ENCODE measurements at places on chromosomes 6 and 20. TPM values are rescaled to one million over a fixed set of nuclear protein-coding genes. Genes with fewer than 3 reads are reported as not detected.

DNA sequence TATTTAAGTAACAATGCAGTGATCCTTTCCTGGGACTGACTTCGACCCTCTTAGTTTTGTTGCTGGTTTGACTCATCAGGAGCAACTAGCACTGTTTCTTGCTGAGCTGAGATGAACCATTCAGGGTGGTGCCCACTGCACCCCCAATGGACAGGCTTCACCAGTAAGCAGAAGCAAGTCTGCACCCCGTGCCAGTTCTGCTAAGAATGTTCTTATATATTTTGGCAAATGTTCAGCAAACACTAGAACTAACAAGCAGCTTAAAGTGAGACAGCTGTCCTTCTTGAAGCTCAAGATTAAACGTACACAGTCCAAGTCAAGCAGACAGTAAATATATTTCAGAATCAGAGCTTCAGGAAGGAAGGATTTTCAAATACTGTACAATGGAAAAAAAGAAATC is 561.3 kb upstream of the CDH4 start:
- no peaks in the 10 kb centered on the region for H3K36me3 ChIP-seq
- no peak for DNase-seq
- H3K4me1 ChIP-seq, result no peaks in the 10 kb centered on the region
- no peaks in the 10 kb centered on the region for H3K27me3 ChIP-seq

DNA sequence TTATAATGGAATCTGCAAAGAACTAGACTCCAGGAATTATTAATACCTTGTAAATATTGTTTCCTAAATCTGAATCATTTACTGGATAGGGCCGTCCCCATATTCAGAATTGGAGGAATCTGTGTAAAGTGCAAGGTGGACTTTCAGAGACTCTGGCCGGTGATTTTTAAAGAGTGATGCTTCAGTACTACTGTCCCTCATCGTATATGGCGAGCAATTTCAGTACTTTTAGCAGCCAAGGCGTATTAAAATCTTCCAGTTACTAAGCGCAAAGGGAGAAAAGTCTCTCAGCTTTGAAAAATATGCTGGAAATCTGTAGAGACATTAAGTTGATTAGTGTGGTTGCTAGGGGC is 483 bp downstream of the SMIM26 start:
- H3K27me3 ChIP-seq, result no peaks in the 10 kb centered on the region
- peaks cover 39% of the 10 kb centered on the region for H3K36me3 ChIP-seq
- H3K4me3 ChIP-seq, result peak overlapping the region; percentile 95
- peak overlapping the region; percentile 89 for H3K27ac ChIP-seq
- H3K4me1 ChIP-seq, result peaks cover 23% of the 10 kb centered on the region

CTAGE9 gene
- total RNA-seq, result not detected

GRCh38 chr6:161215876-161216615 is 57.8 kb downstream of the AGPAT4 start:
- H3K4me1 ChIP-seq, result no peaks in the 10 kb centered on the region
- no peak overlapping the region for H3K27ac ChIP-seq
- H3K4me3 ChIP-seq, result no peak overlapping the region
- no peaks in the 10 kb centered on the region for H3K27me3 ChIP-seq

- no peaks in the 10 kb centered on the region for H3K4me1 ChIP-seq
- H3K36me3 ChIP-seq, result no peaks in the 10 kb centered on the region
- no peak for DNase-seq
- peaks cover 37% of the 10 kb centered on the region for H3K27me3 ChIP-seq
- no peak overlapping the region for H3K4me3 ChIP-seq
Measured at GRCh38 chr6:138145402-138145801, 16.3 kb upstream of the ARFGEF3 start.

Measured in activated CD4-positive, alpha-beta memory T cell treated with anti-CD3 and anti-CD28 coated beads, Interleukin-2, amount 10 ng/mL, durations not matched to agents 7 days and 5 days (primary cell).